Stimulated activated CD8-positive, alpha-beta memory T cell treated with anti-CD3 and anti-CD28 coated beads, Interleukin-4, amount 100 ng/mL, for 1 hour (primary cell): ENCODE measurements at places on chromosomes 11 and 22.

DNA sequence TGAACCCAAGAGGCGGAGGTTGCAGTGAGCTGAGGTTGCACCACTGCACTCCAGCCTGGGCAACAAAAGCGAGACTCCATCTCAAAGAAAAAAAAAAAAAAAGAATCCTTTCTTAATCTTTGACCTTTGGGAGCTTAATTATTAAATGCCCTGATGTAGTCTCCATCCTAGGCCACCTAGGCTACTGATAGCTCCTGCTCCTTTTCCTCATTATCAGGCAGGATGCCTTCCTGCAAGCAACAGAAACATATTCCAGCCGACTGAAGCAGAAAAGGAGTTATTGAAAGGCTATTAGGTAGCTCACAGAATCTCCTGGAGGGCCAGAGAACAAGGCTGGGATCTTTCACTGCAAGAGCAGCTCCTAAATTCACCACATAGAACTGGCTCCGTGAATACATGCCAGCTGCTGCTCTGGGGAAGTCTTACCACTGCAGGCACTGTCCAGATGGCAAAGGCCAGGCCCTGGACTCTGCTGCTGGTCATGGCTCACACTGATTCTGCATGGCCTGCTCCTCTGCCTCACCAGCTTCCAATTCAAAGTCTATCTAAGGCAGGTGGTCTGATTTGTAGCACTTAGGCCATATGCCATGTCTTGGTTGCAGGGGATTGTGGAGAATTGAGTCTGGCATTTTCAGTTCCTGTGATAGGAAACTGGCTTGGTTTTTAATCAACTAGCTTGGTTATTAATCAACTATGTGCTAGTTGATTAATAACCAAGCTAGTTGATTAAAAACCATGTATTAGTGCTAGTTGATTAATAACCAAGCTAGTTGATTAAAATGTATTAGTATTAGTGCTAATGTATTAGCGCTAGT is 26.0 kb upstream of the POLD3 start:
- DNase-seq, result no peak

GRCh38 chr22:31340360-31340759 is 5.8 kb downstream of the PATZ1 start:
- DNase-seq, result no peak

- DNase-seq, result peak; percentile 1
Observed at GRCh38 chr11:125626288-125626950, 1.5 kb downstream of the CHEK1 start.

DNA sequence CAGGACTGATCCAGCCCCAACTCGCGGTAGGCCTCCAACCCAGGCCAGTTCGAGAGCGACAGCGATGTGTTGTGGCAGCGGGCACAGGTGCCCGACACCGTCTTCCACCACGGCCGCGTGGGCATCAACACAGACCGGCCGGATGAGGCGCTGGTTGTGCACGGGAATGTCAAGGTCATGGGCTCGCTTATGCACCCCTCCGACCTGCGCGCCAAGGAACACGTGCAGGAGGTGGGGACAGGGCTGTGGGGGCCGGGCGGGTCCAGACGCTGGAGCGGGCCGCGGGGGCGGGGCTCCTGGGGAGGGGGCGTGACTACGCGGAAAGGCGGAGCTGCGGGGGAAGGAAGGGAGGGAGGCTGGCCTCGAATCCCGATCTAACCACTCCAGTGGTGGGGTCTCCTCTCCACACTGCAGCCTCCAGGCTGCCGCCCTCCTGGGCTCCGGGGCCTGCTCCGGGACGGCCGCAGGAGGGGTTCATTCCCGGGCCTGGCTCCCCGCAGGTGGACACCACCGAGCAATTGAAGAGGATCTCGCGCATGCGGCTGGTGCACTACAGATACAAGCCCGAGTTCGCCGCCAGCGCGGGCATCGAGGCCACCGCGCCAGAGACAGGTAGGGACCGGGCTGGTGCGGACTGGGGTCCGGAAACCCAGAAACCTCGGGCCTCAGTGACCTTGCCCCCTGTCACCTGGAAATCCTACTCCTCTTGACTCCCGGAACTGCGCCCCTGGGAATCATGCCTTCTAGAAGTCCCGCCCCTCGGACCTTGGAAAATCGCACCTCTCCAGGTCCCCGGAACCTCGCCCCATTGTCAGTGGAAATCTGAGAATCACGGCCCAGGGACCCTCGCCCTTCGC is 14.9 kb downstream of the TMEM258 start:
- peak; percentile 42 for DNase-seq

DNA sequence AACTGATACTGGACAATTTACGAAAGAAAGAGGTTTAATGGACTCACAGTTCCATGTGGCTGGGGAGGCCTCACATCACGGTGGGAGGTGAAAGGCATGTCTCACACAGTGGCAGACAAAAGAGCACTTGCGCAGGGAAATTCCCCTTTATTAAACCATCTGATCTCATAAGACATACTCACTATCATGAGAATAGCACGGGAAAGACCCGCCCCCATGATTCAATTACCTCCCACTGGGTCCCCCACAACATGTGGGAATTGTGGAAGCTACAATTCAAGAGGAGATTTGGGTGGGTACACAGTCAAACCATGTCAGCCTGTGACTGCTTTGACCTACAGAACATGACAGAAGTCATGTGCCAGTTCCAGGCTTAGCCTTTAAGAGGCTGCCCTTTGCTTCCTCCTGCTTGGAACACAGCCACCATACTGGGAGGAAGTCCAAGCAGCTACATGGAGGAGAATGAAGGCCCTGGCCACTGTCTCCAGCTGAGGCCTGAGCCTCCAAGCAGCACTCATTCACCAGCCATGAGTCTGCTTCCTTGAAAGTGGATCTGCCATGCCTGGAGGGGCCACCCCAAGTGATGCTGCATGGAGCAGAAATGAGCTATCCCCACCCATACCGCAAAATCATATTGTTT is 10.9 kb upstream of the GAL start:
- no peak for DNase-seq

DNA sequence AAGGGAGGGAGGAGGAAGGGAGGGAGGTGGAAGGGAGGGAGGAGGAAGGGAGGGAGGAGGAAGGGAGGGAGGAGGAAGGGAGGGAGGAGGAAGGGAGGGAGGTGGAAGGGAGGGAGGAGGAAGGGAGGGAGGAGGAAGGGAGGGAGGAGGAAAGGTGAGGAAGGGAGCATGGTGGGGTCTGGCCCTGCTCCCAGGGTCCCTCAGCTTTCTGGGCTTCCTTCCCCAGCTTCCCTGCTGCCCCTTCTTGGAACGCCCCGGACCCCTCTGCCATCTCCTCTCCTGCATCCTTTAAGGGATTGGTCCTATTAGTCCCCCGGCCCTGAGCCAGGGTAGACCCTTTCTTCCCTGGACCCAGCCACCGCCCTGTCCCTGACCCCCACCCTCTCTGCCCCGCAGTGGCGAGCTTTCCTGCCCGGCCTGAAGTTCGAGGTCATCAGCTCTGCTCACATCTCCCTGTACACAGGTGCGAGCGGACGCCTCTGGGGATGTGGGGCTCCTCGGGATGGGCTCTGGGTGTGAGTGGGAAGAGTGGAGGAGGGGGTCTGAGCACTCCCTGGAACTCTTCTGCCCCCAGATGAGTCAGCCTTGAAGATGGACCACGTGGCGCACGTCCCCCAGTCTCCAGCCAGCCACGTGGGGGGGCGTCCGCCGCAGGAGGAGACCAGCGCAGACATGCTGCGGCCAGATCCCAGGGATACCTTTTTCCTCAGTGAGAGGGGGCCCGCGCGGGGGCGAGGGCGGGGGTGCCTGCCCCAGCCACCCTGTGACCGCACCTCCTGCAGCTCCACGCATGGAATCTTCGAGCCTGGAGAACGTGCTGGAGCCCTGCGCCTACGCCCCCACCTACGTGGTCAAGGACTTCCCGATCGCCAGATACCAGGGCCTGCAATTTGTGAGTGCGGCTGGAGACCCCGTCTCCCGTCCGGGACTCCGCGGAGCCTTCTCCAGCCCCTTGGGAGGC is 6.0 kb downstream of the B4GALNT4 start:
- DNase-seq, result no peak

GRCh38 chr22:23529166-23530103 is 50.7 kb downstream of the IGLL1 start:
- no peak for DNase-seq

- DNase-seq, result no peak
Observed at GRCh38 chr22:43387815-43388214, 24.0 kb upstream of the MPPED1 start.

DNA sequence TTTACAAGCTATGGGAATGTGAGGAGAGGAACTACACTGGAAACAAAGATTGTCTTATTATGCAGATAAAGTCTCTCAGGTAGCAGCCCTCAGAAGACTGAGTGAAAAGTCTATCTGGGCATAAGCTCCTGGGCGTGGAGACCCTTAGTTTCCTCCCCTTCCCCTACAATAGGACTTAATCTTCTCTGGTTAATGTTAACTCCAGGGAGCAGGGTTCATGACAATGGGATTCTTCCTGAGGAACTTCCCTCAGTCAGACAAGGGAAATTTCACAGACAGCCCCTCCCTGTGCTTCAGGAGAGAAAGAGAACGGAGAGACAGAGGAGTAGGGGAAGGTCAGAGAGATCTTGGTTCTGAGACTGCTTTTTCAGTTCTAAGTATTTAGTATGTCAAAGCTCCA is 1428.6 kb downstream of the LRRC4C start:
- no peak for DNase-seq

GRCh38 chr11:5690216-5690615 is 626 bp downstream of the TRIM22 start:
- no peak for DNase-seq

GRCh38 chr11:125468852-125469251 is 27.2 kb downstream of the FEZ1 start:
- DNase-seq, result no peak

GRCh38 chr22:38455530-38456271 is 702 bp upstream of the KCNJ4 start:
- DNase-seq, result no peak

DNA sequence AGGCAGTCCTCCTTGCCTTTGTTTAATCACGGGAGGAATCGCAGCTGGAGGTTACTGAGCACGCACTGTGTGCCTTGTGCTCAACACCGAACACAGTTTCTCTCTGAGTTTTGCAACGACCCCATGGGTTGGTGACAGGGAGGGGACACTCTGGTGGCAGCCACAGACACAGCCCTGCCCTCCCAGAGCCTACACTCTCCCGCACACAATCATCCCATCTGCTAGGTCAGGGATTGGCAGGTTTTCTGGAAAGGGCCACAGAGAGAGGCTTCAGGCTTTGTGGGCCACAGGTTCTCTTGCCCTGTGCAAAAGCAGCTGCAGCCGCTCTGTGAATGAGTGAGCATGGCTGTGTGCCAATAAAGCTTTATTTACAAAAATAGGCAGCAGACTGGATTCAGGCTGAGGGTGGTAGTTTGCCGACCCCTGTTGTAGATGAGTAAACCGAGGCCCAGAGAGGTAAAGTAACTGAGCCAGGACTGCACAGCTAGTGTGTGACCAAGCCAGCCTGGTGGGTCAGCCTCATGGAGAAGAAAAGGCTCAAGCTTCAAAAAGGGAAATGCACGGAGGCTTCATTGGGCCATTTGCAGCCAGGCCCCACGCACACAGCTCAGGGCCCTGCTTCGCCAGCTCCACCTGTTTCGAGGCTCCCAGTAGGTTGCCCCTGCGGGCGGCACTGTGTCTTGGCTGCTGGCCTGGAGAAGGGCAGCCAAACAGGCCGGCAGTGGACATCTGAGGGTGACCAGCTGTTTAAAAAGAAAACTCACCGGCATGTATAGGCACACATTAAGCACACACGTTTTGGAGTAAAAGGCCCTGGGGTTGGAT is 16.3 kb downstream of the LTO1 start:
- DNase-seq, result no peak

GRCh38 chr11:7570938-7571521 is 57.2 kb downstream of the PPFIBP2 start:
- no peak for DNase-seq

- DNase-seq, result no peak
Observed at GRCh38 chr22:43092085-43092484, 2.9 kb upstream of the TTLL1 start.

GRCh38 chr11:17164361-17165246 is 43.2 kb downstream of the PIK3C2A start:
- DNase-seq, result no peak

DNA sequence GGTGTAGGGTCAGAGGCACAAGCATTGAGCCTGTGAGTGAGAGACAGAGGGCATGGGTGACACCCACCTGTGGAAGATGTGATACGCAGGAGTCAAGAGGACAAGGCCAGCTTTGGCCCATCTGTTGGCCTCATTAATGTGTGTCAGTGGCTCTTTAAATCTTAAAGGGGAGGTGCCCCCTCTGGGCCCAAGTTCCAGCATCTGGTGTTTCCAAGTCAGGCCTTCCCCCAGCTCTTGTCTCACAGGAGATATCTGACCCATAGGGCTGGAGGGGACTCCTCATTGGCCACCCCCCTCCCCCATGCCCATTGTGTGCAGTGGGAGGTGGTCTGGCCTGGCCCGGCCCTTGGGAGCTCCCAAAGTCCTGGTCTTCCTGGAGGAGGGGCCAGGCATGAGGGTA is 8.9 kb downstream of the KCNK7 start:
- DNase-seq, result no peak

DNA sequence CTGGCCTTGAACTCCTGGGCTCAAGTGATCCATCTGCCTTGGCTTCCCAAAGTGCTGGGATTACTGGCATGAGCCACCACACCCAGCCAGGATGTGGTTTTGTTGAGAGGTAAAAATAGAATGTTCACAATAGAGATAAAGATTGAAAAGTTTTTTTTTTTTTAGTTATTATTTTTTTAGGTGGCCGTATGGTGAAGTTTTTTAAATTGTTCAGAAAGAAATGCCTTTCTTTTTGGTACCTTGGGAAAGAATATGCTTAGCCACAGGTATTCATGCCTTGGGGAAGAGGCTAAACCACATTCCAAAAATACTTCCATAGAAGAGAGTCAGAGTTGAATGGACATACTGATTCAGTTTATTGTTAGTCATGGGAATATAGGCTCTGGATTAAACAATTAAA is 143.4 kb downstream of the C11orf91 start:
- no peak for DNase-seq

DNA sequence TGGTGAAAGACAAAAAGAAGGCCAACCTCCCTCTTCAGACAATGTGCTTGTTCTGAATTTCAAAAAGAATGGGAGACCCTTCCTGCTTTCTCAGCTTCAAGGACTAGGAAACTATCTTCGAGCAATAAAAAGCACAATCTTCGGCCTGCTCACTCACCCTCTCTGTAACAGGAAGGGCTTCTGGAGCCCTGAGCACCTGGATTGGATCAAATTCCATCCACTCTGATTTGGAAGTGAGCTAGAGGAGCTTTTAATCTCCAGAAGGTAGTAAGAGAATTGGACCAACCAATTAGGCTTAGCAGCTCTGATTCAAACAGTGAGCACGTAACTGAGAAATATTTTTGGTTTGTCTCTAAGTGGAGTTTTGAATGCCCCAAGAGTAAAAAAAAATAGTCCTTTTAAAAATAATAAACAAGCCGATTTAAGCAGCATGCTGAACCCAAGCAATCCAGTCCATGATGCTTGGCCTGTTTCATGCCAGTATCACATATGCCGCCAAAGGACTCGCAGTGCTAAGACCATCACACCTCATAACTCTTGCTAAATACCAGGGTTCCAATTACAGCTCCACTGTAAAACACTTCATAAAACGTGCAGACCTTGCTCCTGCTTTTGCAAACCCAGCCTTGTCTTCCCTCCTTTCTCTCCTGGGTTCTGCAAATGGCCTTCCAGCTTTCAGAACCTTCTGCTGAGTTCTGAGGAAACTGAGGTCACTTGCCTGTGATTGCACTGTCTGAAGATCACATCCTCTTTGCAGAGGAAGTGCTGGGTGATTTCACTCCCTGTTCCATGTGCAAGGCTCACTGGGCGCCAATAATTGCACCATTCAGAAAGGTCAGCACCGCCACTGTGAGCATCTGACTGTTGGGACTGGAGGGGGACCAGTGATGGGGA is 74.4 kb downstream of the SLC1A2 start:
- DNase-seq, result no peak

GRCh38 chr11:6228520-6228919 is 5.9 kb downstream of the FHIP1B start:
- DNase-seq, result no peak
